GM18507 (cell line): ENCODE measurements at places on chromosomes 1 and 21.

DNA sequence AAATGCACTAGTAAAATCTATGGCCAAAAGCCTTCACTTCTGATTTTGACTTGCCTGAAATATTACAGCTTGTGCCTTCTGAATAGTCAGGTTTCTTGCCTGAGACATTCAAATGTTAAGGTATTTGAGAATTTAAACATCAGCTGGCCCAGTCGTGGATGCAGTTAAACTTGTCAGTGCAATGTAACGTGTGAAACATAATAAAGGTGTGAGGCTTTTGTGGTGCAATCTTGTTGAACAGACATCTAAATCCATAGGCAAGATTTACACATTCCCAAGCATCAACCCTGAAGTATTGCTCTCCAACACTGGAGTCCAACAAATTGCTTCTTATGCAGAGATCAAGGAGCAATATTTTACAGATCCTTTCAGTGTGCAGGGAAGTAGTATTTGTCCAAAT is 4.4 kb downstream of the CCN1 start:
- DNase-seq = no peak

GRCh38 chr1:39655578-39656268 is 16.2 kb downstream of the NT5C1A start:
- no peak for DNase-seq

DNA sequence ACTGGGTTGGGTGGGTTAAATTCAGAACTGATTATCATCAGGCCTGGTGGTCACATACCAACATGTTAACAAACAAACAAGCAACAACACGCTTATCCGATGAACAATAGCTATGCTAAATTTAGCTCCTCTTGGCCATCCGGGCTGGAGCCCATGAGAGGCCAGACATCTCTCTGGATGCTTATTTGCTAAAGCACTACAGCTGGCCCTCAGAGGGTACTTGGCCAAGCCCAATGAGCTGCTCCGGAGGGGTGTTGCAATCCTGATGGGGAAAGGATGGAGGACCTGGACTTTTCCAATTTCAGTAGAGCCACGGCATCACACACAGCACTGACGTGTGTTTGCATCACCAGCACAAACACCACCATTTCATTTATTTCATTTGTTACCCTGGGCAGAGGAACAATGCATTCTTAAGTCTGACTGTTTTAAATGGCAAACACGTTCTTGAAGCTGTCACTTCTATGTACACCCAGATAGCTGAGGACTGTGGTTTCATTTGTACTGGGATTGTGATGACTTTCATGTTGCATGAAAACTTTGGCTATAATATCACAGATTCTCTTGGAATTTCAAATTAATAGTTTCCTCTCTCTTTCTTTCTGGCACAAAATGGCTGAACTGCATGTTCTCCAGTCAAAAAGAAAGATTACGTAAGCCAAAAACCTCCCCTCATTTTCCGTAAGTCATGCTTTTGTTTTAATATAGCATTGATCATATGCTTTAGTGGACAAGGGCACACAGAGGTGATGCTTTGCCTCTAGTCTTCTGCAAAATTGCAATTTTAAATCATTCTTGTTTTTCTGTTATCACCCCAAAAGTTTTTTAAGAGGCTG is 359.8 kb upstream of the KAZN start:
- DNase-seq = no peak

DNA sequence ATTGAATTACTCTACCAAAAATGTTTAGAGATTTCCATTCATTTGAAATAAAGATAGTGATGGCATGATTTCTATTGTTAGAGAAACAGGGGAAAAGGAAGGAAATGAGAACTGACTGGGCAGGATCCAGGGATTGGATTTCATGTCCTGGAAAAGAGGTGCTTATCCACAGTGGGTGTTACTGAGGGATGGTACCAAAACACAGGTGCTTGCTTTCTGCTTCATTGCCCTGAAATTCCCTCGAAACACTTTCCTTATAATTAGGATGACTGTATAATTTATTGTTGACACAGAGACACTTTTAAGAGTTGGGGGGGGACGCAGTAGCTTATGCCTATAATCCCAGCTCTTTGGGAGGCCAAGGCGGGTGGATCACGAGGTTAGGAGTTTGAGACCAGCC is 185.0 kb upstream of the KCNK2 start:
- no peak for DNase-seq

DNA sequence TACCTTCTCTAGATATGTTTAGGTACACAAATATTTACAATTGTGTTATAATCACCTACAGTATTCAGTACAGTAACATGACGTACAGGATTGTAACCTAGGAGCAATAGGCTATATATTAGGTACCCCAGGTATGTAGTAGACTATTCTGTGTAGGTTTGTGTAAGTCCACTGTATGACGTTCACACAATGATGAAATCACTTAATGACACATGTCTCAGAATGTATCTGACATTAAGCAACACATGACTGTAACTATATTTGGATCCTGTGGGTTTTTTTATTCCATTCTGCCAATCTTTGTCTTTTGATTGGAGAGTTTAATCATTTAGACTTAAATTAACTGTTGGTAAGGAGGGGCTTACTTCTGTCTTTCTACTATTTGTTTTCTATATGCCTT is 52.1 kb downstream of the STYXL2 start:
- no peak for DNase-seq

DNA sequence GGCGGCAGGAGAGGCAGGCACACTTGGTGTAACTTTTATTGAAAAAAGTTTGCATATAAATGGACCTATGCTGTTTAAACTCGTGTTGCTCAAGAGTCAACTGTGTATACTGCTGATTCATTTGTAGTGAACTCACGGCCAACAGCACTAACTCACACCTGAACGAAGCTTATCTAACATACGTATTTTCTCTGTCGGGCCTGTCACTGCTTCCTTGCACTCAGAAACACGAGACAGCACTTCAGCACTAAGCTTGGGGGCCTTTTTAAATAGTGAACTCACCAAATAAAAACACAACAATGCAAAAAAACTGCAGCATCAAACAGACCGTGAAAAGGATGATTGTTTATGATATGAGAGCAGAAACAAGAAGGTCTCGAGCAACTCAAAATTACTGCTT is 58.9 kb upstream of the NEK2 start:
- DNase-seq = no peak

GRCh38 chr1:164337885-164338284 is 221.1 kb upstream of the PBX1 start:
- DNase-seq = no peak

DNA sequence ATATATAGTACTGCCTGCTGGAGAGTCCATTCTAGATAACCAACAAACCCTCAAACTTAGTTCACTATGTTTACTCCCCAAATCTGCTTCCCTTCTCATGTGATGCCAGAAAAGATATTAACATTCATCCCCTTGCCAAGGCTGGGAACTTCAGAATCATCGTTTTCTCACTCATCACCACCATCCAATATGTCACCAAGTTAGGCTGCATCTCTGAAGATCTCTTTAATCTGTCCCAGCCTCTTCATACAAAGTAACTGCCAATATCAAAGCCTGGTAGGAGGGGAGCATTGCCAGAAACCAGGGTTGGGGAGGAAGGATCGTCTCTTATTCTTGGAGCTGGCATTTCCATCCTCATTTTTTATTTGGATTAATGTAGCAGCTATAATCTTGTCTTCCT is 71.6 kb downstream of the XCL2 start:
- no peak for DNase-seq

- DNase-seq = no peak
Measured at GRCh38 chr1:154190550-154190949, 1.4 kb downstream of the TPM3 start.

GRCh38 chr1:205225901-205226765 is 1.6 kb upstream of the TMCC2 start:
- no peak for DNase-seq

DNA sequence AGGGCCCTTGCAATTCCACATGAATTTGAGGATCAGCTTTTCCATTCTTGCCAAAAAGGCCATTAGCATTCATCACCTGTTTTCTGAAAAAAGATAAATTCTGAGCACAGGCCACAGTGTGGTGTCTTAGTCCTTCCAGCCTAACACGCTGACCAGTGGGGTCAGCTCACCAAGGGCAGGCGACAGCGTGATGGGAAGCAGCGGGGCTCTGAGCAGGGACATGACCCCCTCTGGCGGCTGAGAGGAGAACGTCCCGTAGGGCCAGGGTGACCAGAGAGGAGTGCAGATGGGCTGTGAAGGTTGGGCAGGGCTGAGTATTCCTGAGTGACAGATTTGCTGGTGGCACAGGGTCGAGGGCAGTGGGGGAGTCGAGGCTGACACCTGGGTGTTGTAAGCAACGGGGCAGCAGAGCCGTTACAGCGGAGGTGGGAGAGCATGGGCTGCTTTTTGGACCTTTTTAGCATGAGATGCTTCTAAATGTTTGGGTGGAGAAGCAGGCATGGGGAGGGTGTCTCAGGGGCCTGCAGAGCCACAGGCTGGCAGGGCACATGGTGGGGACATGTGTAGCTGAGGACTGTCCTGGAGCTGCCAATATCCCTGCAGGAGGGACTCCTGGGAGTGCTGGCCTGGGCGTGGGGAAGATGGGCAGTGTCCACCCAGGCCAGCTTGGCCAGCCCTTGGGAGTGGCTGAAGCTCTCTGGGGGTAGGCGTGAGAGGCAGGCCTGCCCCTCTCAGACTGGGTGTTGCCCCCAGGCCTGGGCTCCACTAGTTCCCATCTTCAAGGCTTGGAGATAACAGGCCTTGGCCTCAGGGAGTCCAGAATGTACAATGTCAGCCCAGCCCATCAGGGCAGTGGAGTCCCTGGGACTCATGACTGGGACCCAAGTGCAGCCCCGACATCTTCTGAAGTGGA is 8.6 kb upstream of the CALML6 start:
- DNase-seq = peak; percentile 51

DNA sequence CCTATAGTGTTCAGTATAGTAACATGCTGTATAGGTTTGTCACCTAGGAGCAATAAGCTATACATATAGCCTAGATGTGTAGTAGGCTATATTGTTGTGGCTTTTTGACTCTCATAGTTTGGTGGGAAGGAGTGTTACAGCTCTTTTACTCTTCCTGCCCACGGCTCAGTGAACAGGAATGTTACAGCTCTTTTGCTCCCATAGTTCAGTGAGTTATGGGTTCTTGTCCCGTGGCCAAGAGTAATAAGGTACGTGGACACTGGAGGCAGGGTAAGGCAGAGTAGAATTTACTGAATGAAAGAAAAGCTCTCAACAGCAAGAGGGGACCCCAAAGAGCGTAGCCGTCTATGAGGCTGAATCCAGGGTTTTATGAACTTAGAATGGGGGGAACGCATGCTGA is 734.3 kb downstream of the ADGRL2 start:
- no peak for DNase-seq

DNA sequence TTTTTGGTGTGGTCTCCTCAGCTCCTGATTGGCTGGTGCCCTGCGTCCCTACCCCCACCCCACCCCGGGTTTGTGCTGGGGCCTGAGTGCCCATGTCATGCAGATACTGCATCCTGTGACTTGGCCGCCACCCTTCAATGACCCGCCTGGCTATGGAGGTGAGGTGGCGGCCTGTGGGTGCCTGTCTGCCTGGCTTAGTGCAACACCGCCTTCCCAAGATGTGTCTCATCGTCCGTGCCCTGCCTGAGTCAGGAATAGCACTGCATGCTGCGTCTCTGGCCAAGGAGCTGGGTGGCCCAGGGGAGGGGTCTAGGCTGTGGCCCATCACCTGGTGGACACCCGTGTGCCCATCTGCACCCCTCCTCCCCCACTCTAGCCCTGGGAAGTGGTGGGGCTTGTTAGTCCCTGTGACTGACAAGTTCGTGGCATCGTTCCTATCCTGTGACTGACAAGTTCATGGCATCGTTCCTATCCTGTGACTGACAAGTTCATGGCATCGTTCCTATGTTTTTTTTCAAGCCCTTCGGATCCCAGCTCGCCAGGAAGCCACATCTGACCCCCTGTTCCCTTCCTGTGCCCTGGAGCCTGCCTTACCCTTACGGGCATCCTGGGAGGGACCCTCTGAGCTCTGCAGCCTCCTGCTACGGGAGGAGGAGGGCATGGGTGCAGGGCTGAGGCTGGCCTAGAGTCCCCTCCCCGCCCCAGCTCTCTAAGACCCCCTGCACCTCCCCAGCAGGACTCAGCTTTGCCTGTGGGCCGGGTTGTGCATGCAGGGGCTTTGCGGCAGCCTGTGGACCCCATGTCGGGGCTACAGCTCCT is 7.5 kb downstream of the SLX9 start:
- DNase-seq = no peak

DNA sequence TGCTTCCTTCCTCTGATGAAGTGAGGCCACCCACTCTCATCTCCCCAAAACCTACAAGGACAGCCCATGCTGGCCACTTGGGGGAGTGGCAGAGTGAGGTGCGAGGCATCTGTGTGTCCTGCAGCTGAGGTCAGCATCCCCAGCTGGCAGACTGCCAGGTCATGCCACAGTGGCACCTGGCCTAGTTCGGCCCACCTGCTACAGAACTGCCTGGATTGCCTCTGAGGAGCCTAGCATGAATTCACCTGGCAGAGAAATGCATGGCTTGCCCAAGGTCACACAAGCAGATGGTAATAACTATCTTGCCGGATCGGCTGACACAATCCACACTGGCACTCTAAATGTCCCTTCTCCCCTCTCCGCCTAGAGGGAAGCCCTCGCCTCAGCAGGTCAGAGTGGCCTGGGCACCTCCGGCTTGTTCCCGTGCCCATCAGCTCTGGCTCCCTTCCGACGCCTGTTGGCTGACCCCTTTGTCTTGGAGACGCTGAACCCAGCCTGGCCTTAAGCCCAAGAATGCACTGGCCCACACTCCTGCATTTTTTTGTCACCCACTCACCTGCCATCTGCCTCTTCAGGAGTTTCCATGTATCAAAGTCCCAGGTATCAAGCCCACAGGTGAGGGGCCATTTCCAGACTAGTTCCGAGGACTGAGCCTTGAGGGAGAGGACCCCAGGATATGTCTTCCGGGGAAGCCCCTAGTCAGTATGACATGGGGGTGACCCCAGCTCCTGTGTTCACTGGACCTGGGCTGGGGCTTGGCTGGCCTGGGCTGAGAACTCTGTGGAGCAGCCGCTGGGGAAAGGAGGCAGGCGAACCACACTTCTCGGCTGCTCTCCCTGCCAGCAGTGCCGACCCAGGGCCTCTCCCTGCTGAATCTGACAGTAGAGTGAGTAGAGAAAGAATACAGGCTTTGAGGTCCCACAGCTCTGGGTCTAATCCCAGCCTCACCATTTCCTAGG is 21.7 kb downstream of the ECE1 start:
- DNase-seq = no peak

- no peak for DNase-seq
Measured at GRCh38 chr1:52593495-52593894, 8.7 kb upstream of the GPX7 start.

- DNase-seq = no peak
Measured at GRCh38 chr1:234782105-234782751, 172.2 kb upstream of the IRF2BP2 start.
